MG63 (cell line): ENCODE measurements at places on chromosomes 6 and 20. TPM values are rescaled to one million over a fixed set of nuclear protein-coding genes. Genes with fewer than 3 reads are reported as not detected.

Gene HLA-A
- 139 and 315 TPM in 2 replicates for total RNA-seq

Gene ARMH2
- total RNA-seq, result not detected in 2 replicates

Gene EPPIN
- total RNA-seq, result not detected in 2 replicates

Gene LRRC1
- 0.62 and 0.72 TPM in 2 replicates for total RNA-seq

Gene SNAP25
- not detected in 2 replicates for total RNA-seq

Gene HLA-DOA
- total RNA-seq, result not detected in 2 replicates

Gene TRIM31
- total RNA-seq, result not detected in 2 replicates

Gene SMIM26
- 32.8 and 200 TPM in 2 replicates for total RNA-seq

Gene ABHD16B
- total RNA-seq, result not detected in 2 replicates

Gene GJA10
- not detected in 2 replicates for total RNA-seq

Gene ERVFRD-1
- not detected in 2 replicates for total RNA-seq

Gene FILIP1
- total RNA-seq, result 0.03 TPM in 1 of 2 replicates, not detected in the other

Gene TMEM151B
- 0.20 TPM in 1 of 2 replicates, not detected in the other for total RNA-seq

Gene CCDC170
- total RNA-seq, result not detected in 2 replicates

Gene TMEM181
- 19.9 and 20.6 TPM in 2 replicates for total RNA-seq
